ENCODE measurements at places on chromosomes 3 and 15.
A peak's percentile ranks its signal among the peaks of the same experiment; 100 is the strongest.

DNA sequence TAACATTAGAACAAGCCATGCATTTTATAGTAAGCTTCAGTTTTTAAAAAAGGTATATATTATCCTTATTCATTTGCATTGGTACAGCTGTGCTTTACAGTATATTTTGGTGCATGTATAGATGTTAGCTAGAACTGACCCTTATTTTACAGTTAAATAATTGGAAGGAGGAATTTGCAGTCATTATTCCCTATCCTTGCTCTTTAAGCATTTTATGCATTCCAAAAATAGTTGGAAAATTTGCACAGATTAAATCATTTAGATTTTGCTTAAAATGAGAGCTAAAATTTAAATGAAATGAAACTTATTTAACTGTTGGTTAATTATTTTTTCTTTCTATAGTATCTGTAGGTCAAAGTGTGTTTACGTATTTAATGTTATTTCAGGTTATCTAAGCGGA, 667.1 kb downstream of the NAALADL2 start:
- DNase-seq: no peak

DNA sequence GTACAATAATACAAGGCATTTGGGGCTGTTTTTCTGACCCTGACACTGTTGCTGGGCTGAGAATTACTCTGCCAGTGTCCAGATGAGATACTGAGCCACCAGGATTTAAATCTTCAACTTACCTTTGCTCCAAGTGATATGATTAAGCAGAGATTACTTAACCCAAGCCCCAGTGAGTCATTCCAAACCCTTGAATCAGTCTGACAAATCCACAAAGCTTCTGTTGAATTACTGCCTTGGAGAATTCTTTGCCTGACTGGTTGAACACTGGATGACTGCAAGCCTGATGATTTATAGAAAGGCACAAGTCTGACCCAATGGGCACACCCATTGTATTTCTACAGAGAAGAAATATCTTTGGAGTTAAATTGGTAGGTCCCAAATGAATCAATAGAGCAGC, 88.2 kb upstream of the TSC22D2 start:
- DNase-seq: no peak

- peak; percentile 89 for DNase-seq
These were observed 290.5 kb upstream of the VEPH1 start for GRCh38 chr3:157793745-157794144.

GRCh38 chr3:195007766-195008165, 263.2 kb downstream of the XXYLT1 start:
- no peak for DNase-seq
